ENCODE measurements at places on chromosomes 5 and 9.

DNA sequence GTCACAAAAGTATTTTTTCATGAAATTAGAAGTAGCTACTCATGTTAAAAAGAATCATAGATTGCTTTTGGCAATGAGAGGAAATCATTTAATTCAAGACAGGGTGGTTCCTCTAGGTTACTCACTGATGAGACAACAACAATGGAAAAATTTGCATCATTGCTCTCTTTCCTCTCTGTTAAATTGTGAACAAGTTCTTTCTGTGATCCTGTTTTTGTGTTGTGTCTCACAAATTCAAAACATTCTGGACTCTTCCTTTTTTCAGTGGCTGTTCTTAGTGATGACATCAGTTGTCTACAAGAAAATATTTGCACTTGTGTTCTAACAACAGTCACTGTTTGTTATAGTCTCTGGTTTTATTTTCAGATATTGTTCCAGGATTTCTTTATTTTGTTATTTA, 95.3 kb downstream of the XRCC4 start:
- DNase-seq, result no peak

GRCh38 chr5:137361280-137361679, 137.8 kb downstream of the SPOCK1 start:
- no peak for DNase-seq

DNA sequence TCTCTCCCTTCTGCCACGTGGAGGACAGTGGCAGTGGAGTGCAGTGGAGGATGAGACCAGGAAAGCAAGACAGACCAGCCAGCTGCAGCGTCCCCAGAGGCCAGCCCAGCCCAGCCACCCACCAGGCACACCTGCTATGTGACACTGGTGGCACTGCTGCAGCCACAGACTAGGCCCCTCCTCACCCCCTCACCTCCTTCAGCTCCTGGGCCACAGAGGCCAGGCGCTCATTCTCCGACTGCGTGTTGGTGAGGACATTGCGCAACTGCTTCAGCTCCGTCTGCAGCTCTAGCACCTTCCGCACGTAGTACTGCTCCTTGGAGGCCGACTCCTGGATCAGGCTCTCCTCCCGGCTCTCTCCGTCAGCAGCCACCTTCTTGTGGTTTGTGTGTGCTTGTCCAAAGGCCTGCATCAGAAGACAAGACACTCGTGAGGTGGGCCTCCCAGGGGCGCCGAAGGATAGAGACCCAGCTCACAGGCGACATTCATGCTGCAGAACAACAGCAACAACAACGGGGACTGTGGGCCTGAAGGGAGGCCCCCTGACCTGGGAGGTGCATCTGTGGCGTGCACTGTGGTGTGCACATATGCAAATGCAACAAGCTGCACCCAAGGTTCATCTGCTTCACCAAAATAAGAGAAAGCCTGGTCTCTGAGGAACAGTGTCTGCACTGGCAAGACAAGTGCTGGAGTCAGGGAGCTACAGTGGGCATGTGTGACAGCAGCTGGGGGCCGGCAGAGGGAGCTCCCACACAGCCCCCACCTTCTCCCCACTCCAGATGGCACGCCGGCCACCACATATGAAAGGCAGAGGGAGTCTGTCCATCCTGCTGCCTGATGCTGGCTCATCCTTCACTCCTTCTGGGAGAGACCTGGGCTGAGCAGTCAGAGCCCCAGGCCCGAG, 35.5 kb downstream of the BICD2 start:
- no peak for DNase-seq

DNA sequence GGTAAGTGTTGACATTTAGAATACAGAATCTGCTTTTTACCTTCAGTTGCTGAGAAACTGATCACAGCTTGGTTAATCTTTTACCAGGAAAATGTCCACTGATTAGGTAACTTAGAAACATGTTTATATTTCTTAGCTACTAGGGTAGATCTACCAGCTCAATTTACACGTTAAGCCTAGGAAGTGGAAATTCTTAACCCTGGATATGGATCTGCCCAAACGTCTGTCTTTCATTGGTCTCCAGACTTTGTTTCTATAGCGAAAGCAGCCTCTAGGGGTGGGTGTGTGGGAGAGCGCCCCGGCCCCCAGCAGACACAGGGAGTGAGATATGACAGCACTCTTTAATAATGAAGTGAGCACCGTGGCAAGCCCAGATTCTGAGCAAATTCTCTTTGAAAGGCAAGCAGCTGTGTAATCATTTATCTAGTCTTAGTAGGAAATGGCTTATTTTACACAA, 141.6 kb upstream of the ZNF608 start:
- DNase-seq, result no peak

DNA sequence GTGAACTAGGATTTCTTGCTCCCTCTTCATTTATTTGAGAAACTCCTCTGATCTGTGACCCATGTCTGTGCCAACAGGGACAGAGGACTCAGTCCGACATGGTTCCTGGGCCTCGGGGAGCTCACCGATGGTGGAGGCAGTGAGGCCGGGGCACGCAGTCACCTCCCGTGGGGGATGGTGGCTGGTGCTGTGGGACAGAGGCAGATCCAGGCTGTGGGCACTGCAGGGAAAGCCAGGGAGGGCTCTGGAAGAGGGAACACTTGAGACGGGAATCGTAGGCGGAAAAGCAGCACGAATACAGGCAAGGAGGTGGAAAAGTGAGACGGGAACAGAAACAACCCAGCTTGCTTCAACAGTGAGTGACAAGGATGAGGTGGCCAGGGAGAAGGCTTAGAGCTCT, 127.8 kb downstream of the GABBR2 start:
- DNase-seq, result no peak

DNA sequence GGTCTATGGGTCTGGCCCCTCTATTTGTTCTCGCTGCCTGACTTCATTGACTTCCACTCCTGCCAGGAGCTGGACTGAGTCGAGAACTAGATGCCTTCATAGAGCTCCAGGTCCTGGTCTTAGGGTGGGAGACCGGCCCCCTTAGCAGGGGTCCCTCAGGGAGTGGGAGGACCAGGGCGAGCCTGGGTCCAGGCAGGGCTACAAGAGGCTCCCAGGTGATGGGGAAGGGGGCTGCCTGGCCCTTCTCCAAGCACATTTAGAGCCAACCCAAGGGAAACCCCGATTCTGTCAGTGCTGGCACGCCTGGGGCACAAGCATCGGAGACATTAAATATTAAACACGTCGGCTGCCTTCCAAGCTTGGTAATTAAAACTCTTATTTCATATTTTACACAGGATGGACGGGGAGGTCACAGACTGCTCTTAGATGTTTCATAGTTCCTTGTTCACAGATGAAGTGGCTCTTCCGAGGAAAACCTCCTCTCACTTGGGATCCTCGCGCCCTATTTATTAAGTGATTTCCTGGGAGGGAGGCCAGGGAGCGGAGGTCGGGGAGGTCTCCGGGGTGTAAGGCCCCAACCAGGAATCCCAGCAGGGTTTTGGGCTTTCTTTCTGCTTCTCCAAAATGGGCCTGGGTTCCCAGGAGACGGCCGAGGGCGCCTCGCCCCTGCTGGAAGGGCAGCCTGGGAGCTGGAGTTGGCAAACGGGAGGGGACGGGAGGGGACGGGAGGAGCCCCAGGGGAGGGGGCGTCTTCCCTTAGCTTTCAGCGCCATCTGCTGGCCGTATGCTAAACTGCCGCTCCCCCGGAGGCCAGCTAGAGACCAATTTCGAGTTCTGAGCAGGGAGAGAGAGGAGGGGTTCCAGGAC, 23.4 kb upstream of the ZBTB43 start:
- peak; percentile 72 for DNase-seq

DNA sequence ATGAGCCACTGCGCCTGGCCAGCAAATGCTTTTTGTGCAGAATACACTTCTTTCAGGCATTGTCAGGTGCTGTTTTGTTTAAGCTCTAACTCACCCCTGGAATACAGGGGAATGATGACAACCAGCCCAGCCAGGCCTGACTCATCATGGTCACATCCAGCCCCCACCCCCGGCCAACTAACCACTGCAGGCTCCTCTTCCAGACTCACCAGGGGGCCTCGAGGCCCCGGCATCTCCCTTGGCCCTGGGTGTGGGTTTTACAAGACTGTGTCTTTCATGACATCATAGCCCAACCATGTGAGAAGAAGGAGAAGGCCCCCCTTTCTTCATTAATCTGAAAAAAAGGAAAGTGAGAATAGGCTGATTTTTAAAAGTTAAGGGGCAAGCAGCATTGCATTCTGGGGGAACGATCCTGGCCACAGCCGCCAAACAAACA, 35.5 kb downstream of the OLFML2A start:
- DNase-seq, result no peak

GRCh38 chr9:126591083-126591482, 22.6 kb upstream of the LMX1B start:
- no peak for DNase-seq

DNA sequence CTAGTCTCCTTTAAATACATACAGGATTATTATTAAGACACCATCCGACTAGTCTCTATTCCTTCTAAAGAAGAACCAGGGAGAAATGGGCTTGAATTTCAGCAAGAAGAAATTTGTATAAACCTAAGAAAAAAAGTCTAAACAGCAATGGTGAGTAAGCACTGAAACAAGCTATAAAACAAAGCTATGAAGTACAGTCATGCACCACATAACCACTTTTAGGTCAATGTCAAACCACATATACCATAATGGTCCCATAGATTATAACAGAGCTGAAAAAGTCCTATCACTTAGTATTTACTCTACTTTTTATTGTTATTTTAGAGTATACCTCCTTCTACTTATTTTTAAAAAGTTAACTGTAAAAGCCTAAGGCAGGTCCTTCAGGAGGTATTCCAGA, 102.0 kb upstream of the NFIB start:
- DNase-seq, result no peak

- DNase-seq, result no peak
These were observed 33.9 kb downstream of the OLFML2A start for GRCh38 chr9:124810663-124811355.

- DNase-seq, result no peak
These were observed 76.1 kb downstream of the ADAMTS2 start for GRCh38 chr5:179268966-179269693.

- DNase-seq, result no peak
These were observed 330.3 kb downstream of the MLLT3 start for GRCh38 chr9:20292002-20292401.

GRCh38 chr9:72665421-72665820, 144.0 kb downstream of the TMC1 start:
- no peak for DNase-seq

DNA sequence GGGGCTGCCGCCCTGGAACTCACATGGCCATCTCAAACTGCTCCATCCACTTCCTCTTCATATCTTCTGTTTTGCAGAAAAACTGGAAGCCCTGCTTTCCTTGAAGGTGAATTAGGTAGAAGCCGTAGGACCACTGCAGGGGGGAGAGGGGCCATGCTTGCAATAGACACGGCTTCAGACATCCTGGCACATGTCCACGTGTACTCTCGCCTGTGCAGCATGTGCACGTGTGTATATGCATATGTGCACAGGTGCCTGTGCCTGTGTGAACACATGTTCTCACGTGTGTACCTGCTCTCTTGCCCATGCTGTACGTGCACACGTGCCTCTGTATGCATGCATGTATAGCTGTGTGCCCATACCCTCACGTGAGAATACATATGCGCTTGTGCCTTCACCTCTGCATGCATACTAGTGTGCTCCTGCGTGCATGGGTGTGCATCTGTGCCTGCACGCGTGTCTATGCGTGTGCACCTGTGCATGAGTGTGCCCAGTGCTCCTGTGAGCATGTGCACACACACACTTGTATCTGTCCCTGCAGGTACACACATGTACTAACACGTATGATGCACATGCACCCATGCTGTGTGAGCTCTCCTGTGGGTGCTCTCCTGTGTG, 47.7 kb upstream of the SARDH start:
- DNase-seq, result no peak

DNA sequence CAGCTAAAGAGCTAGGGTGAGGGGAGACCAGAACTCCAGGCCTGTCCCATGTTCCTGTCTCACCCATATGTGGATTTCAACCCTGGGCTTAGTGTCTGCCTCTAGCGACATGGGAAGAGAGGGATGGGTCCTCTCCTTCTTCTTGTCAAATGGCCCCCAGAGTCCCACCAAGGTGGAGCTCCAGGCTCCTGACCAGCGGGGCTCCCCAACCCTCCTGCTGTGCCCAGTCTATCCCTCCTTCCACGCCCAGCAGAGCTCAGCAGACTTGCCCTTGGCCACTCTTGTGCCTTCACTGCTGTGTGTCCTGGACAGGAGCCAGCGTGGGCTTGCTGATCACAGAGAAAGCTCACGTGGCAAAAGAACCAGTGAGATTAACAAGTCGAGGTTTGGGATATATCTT, 123.0 kb upstream of the GABRP start:
- DNase-seq, result no peak

- no peak for DNase-seq
These were observed 55.8 kb downstream of the SLC22A5 start for GRCh38 chr5:132425009-132425937.

DNA sequence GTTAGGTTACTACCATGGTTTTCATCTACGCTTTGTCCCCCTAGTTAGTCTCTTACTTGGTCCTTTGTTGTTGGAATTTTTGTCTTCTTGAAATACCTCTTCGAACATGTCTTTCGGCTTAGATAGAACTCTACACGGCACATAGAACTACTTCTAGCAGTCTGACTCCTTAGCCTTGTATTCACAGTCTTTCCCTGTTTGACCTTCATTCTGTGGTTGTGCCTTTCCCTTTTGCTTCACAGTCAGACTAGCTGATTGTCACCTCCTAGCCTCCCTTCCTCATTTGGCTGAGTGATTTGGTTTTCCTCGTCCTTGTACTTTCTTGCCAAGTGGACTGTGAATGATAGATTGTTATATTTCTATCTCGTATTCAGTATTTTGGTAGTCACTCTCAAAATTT, 10.7 kb downstream of the SMAD5 start:
- DNase-seq, result no peak

- DNase-seq, result no peak
These were observed 289.9 kb upstream of the SLC30A5 start for GRCh38 chr5:68803881-68804319.

- DNase-seq, result no peak
These were observed 21.1 kb downstream of the CPEB4 start for GRCh38 chr5:173909199-173909598.

- DNase-seq, result no peak
These were observed 333.3 kb upstream of the GRIA1 start for GRCh38 chr5:153157156-153157555.

- no peak for DNase-seq
These were observed 177.1 kb downstream of the CPLANE1 start for GRCh38 chr5:37071901-37072581.

DNA sequence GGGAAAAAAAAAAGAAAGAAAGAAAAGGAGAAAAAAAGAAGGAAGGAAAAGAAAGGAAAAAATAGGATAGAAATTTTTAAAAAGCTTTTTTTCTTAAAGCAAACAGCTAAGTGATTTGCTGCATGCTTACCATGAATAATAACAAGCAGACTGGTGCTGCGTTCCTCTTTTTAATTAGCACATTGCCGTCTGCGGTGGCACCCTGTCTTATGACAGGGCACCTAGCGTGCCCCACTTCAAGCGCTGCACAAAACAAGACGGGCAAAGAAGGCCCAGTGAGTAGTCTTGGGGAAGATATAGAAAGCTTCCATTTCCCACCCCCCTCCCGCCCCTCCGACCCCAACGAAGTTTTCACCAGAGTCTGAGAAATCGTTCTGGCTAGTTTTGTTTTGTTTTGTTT, 513.9 kb downstream of the ZNF608 start:
- no peak for DNase-seq
